ENCODE measurements at places on chromosomes 12 and 14.

DNA sequence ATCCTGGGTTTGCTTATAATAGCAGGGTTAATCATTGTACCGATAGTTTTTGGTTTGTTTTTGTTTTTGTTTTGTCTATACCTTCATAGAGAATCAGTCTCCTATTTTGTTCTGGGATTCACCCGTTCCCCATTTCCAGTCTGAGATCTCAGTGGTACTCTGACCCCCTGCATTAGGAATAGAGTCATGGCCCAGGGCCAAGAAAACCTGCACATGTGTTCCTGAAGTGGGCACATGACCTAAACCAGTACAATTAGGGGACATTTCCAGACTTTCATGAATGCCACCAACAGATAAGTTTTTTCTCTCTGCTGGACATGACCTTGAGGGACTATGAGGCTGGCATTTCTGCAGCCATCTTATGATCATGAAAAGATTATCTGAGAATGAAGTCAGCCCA, 52.5 kb downstream of the MRPL42 start:
- DNase-seq = no peak

DNA sequence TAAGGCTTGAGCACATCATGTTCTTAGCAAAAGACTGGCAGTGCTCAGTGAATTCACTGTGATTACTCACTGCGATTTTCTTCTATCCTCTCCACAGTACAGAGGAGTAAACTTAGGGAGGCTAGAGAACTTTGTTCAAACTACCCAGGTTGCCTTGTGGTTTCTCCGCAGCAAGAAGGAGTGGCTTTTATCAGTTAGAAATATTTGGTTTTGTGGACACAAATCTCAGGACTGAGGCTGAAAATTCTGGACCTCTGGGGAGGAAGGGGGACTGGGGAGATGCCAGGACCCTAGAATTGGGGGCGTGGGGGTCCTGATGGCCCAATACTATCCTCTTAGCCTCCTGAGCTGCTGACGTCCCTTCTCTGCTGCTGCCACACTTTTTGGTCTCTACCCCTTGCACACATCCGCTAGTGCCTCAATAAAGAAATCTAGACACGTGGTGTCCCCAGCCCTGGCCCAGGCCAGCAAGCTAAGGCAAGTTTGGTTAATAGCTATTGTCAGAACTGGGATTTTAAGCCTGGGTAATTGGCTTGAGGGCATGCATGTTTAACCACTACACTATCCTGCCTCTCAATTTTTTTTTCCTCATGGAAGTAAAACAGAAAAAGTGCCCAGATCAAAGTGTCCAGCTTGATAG, 842 bp downstream of the OAS2 start:
- no peak for DNase-seq

GRCh38 chr14:58243790-58244555, 670 bp upstream of the PSMA3 start:
- peak; percentile 42 for DNase-seq

- DNase-seq = no peak
These were observed 12.1 kb downstream of the LTBR start for GRCh38 chr12:6396031-6396430.

DNA sequence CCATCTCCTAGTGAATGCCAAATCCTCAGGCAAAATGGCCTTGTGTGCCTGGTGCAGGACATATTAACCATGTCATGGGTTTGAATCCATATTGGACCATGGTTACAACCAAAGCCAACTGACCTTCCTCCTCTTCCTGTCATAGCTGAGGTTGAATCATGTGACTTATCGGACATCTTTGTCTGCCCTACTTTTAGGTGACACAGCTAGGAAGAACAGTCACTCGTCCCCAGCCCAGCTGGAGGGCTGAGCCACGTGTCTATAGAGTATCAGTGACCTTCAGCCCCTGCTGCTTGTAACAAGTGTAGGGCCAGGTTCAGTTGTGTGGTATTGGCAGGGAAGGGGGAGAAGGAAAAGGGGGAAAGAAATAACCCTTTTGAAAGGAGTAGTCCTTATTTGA, 225.2 kb downstream of the KTN1 start:
- DNase-seq = no peak

DNA sequence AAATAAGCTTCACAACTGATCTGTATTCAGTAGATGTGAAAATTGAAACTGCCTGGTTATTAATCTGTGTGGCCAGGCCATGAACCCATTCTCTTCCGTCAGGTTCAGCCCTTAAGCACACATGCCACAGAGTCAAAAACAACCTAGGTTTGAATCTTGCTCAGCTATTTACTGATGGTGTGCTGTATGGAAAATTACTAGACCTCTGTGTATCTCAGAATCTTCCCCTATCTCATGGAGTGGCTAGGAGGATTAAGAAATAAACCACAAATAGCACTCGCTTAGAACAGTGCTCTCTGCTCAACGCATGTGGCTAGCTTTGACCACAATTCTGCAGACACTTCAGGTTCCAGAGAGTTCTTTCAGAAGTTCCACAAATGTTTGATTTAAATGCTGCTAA, 240.7 kb upstream of the PLEKHG7 start:
- no peak for DNase-seq

- no peak for DNase-seq
These were observed 180.9 kb downstream of the NTF3 start for GRCh38 chr12:5612556-5613410.
